Osteoblast (primary cell): ENCODE measurements at places on chromosomes 5 and 9. TPM values are rescaled to one million over a fixed set of nuclear protein-coding genes. Genes with fewer than 3 reads are reported as not detected.

- no peak for DNase-seq
Observed at GRCh38 chr5:169637549-169638121, 560 bp downstream of the DOCK2 start.

Gene OSMR
- 174 and 189 TPM in 2 replicates for total RNA-seq

- no peak for DNase-seq
Observed at GRCh38 chr9:90555351-90556057, 87.1 kb downstream of the DIRAS2 start.

GRCh38 chr5:88694023-88694679, 188.8 kb downstream of the MEF2C start:
- no peak for DNase-seq

DNA sequence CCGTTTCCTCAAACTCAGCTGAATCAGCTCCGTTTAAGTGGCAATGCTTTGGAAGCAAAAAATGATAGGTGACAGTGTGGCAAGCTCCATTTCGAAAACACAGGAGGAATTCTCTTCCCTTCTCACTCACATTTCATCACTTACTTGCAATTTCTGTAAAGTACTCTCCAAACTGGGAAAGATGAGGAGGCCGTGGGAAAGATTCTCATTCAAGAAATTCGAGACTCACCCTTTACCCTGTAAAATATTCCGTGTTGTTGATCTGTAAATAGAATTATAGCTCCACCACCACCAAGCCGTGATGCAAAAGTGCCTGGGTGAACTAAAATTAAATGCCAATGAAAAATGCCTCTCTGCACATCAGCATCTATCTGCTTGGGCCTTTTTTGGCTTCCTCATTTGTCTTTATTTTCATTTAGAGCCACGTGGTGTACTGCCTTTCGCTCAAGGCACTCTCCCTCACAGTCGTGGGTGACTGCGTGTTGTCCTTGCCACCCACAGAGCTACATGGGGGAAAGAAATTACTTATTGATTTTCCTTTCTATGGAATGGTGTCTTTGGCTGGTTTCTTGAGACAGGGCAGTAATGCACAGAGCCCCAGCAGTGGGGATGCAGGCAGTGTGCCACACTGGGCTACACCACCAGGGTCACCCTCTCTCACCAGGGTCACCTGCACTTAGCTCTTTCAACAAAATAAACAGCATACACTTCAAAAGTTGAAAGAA, 289.3 kb upstream of the TAS2R1 start:
- DNase-seq = no peak

GRCh38 chr5:42655982-42656650, 100.5 kb upstream of the CCDC152 start:
- DNase-seq = no peak

DNA sequence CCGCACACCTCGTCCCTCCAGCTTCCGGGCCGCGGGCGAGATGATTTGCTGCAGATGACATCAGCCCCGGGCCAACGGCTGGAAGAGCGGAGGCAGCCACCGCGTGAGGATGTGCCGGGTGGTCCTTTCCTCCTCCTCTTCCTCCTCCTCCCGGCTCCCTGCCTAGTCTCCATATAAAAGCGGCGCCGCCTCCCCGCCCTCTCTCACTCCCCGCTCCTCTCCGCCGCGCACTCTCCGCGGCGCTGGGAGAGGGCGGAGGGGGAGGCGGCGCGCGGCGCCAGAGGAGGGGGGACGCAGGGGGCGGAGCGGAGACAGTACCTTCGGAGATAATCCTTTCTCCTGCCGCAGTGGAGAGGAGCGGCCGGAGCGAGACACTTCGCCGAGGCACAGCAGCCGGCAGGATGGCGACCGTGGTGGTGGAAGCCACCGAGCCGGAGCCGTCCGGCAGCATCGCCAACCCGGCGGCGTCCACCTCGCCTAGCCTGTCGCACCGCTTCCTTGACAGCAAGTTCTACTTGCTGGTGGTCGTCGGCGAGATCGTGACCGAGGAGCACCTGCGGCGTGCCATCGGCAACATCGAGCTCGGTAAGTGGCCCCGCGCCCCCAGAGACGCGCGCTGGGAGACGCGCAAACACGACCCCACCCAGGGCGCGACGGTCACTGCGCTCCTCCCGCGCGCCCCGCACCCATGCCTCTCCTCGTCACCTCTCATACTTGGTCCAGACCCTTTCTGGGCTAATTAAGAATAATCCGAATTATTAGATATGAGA, at the start of gene MAP1B:
Gene MAP1B (plus strand): TSS at position 345 of the 770 bp plus-strand sequence. CDS start 57 bp downstream, at position 402.
- peak; percentile 93 for DNase-seq

DNA sequence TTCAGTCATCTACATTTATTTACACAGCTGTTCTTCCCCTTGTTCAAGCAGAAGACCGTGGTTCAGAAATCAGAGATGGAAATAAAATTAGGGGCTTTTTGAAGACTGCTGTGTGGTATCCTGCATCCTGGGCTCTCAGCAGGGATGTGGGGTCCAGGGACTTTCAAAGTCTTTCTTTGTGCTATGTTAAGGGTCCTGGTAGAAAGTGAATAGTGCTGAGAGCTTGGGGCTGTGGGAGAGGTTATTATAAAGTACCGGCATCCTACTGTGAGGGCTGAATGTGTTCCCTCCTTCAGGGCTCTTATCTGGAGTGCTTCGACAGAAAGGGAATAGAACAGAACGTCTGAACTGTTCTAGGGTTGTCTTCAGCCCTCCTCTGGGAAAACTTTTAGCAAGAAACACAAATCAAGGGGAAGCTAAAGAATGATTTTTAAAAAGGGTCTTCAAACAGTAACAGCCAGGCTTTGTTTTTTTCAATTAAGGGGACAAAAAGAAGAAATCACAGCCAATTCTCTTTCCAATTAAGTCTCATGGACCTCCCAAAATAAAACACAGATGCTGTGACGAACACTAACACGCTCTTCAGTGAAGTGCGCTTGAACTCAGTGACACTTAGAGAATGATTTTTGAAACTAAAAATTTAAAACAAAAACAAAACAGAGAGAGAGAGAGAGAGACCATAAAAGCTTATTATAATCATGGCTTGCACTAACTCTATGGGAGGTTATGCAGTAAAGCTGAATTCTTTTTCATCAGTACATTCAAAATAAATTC, 15.7 kb upstream of the SLC1A3 start:
- no peak for DNase-seq

Gene POU5F2
- total RNA-seq = 1.8 and 2.9 TPM in 2 replicates

Gene CXCL14
- not detected in 2 replicates for total RNA-seq

GRCh38 chr5:171387970-171388815, 544 bp downstream of the NPM1 start:
- DNase-seq = peak; percentile 90

DNA sequence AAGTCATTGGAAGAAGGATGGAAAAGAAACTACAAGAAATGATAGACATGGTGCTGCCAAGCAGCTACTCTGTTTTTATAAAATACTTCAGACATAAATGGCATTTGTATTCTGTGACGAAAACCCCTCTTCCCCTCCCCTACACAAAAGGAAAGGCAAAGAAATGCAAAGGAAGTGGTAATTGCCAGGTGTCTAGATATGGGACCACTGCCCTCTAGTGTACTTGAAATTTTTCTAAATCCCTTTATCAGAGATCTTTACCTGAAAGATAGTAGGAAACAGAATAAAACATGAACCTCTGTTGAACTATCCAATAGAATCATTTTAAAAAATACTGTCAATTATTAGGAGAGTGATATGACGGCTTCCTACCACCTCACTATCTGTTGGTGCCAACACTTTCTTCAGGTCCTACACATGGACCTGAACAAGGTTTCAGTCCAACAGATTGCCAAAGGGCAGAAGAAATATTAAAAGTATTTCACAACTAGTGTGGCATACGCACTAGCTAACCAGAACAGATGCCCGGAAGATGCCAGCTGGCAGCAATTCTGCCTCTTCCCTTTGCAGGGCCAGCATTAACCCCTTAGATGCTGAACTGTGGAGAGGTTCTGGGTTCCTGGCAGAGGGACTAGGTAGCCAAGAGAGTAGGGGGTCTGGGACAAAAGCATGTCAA, 104.1 kb downstream of the TSSK1B start:
- DNase-seq = no peak

DNA sequence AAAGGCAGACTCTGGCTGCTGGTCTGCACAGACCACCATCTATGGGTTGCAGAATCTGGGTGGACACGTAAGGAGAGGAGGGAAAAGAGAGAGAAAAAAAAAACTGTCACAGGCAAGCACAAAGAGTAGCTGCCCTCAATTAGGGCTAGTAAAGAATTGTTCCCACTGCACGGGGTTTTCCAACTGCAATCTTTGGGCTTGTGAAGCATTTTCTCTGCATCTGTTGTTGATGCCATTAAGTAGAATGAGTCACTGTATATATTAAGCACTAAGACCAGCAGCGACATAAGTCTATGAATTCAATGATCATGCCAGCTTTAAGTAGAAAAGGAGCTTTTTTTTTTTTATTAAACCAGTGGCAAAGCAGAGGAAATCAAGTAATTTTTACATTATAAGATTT, 40.2 kb downstream of the MED10 start:
- no peak for DNase-seq

Gene EQTN
- not detected in 2 replicates for total RNA-seq

Gene HAVCR2
- total RNA-seq = 0.59 and 0.72 TPM in 2 replicates

GRCh38 chr5:154107756-154108155, 69.0 kb downstream of the MFAP3 start:
- DNase-seq = no peak

Gene DNAI1
- 47.4 TPM in 1 of 2 replicates, not detected in the other for total RNA-seq

Gene SLC25A51
- 114 and 119 TPM in 2 replicates for total RNA-seq

Gene PCDH12
- under 0.01 TPM in 1 of 2 replicates, not detected in the other for total RNA-seq

Gene TMED7
- total RNA-seq = 137 and 151 TPM in 2 replicates

DNA sequence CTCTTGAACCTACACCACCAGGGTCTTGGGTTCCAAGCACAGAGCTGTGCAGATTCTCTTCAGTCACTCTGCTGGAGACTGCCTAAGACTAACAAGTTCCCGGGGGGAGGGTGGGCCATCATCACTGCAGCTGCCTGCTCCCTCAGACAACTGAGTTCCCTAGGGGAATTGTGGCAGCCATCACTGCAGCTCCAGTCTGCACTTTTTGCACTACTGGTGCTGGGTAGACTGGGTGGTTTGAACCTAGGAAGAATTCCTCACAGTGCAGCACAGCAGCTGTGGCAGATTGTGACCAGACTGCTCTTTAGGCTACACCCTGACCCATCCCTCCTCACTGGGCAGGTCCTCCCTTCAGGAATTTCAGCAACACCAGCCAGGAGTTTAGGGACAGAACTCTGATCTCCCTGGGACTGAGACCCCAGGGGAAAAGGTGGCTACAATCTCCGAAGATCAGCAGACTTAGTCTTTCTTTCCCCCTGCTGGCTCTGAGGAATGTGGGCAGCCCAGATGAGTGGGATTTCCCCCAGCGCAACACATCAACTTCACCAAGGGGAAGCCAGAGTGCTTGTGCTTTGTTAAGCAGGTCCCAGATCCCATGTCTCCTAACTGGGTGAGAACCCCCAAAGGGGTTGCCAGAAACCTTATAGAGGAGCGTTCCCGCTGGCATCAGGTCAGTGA, 30.9 kb upstream of the RGMB start:
- DNase-seq = no peak

DNA sequence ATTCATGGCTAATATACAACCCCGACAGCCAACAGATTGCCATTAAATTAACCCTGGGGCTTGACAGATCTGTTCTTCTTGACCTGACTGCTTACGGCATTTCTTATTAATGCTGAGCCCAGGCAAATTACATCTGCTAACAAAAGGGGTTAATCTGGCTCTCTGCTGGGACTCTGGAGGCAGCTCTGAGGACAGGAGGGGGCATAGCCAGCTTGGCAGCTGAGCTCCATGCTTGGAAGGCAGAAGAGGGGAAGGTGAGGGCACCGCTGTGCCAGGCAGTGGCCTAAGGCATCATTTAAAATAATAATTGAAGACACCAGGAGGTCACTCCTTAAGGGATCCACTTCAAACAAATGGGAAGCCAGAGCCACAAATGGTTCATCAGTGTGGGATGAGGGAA, 126.0 kb upstream of the GPR151 start:
- DNase-seq = no peak

- DNase-seq = no peak
Observed at GRCh38 chr9:117092582-117092981, 322.3 kb downstream of the ASTN2 start.

- DNase-seq = peak; percentile 94
Observed at GRCh38 chr5:132190161-132190817, 37.4 kb downstream of the P4HA2 start.

Gene CDC20B
- total RNA-seq = not detected in 2 replicates

DNA sequence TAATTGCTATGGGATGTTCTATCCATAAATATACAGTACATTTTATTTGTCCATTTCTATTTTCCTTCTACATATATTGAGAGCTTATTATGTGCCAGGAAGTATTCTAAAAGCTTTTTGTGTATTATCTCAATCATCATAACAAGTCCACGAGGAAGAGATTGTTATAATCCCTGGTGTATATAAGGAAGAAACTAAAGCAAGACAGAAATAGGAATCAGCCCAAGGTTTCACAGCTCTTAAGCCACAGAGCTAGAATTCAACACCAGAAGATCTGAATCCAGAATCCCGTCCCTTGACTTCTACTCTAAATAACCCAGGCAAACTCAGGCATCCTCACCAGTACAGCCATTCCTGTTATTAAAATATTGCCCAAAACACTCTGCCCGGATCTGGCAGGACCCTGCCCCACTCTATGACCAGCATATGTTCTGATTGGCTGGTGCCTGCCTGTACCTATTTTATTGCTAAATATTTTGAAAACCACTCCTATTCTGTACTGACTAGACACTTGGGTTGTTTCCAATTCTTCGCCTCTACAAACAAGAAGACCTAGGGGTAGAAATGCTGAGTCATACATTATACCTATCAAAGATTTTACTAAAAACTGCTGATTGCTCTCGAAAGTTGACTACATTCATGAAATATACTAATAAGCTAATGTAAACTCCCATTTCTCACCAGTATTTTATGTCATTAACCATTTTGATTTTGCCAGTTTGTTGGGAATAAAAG, 297.4 kb downstream of the ENC1 start:
- no peak for DNase-seq
